Caco-2 (cell line): ENCODE measurements at places on chromosomes 12 and 14. TPM values are rescaled to one million over a fixed set of nuclear protein-coding genes. Genes with fewer than 3 reads are reported as not detected.

GRCh38 chr12:53735556-53735955 lies 8.3 kb upstream of the CALCOCO1 start:
- no peaks in the 10 kb centered on the region; the same call in 1 of the 2 replicates for H3K27me3 ChIP-seq
- DNase-seq: no peak
- H3K27ac ChIP-seq: no peak overlapping the region
- H3K36me3 ChIP-seq: no peaks in the 10 kb centered on the region
- H3K4me3 ChIP-seq: no peak overlapping the region
- H3K4me1 ChIP-seq: peaks cover 11% of the 10 kb centered on the region

DNA sequence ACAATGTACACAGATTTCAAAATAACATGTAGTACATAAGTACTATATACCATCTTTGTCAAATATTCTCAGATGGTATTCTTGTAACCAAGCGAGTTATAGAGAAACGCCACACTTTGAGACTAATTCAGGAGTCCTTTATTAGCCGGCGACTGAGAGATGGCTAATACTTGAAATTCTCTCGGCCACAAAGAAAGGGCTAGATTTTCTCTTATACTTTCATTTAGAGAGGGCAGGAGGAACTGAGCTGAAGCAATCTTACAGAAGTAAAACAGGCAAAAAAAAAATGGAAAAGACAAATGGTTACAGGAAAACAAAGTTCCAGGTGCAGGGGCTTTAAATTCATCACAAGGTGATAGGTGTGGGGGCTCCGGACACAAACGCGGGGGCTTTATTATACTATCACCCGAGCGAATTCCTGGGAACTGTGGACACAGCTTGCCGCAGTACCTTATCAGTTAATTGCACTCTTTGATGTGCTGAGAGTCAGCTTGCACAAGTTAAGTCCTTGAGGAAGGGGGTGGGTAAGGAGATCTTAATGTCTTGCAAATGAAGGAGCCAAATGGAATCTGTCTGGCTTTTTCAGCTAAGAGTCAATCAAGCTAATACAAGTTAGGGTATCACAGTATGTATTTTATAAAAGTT lies 382.3 kb downstream of the KCNH5 start:
- peak overlapping the region; percentile 87 for H3K27ac ChIP-seq
- peak; percentile 72 for DNase-seq
- H3K27me3 ChIP-seq: no peaks in the 10 kb centered on the region
- H3K4me1 ChIP-seq: peaks cover 29% of the 10 kb centered on the region

DNA sequence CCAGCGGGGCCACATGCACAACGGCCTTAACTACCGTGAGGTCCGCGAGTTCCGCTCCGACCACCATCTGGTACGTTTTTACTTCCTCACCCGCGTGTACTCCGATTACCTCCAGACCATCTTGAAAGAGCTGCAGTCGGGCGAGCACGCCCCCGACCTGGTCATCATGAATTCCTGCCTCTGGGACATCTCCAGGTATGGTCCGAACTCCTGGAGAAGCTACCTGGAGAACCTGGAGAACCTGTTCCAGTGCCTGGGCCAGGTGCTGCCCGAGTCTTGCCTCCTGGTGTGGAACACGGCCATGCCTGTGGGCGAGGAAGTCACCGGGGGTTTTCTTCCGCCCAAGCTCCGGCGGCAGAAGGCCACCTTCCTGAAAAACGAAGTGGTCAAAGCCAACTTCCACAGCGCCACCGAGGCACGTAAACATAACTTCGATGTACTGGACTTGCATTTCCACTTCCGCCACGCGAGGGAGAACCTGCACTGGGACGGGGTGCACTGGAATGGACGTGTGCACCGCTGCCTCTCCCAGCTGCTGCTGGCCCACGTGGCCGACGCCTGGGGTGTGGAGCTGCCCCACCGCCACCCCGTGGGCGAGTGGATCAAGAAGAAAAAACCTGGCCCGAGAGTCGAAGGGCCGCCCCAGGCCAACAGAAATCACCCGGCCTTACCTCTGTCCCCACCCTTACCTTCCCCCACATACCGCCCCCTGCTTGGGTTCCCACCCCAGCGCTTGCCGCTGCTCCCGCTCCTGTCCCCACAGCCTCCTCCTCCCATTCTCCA lies 155.7 kb upstream of the AMIGO2 start:
- peaks cover 42% of the 10 kb centered on the region for H3K4me1 ChIP-seq
- H3K36me3 ChIP-seq: peaks cover 2% of the 10 kb centered on the region; the same call in 1 of the 2 replicates
- DNase-seq: no peak
- no peak overlapping the region for H3K4me3 ChIP-seq
- H3K27me3 ChIP-seq: no peaks in the 10 kb centered on the region; the same call in 1 of the 2 replicates

- no peak overlapping the region for H3K4me3 ChIP-seq
- H3K27ac ChIP-seq: no peak overlapping the region
- H3K27me3 ChIP-seq: no peaks in the 10 kb centered on the region
- no peaks in the 10 kb centered on the region for H3K4me1 ChIP-seq
These were observed 87.4 kb downstream of the OR11H12 start for GRCh38 chr14:18688346-18688745.

DNA sequence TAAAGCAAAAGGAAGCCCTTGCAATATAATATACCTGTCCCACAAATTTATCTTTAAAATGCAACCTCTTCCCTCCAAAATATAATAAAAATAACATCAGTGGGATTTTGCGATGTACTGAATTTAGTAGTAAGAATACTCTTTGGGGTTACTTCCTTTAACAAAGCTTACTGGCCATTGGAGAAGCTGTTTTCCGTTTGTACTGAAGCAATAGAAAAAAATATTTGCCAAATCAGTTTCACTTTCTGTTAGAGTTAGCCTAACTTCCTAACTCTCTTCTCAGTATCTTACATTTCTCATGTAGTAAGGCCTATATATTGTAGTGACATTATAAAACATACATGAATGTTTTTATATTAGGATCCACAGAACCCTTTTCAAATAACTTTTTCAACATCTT lies 3.7 kb downstream of the MAX start:
- H3K27me3 ChIP-seq: no peaks in the 10 kb centered on the region
- H3K4me1 ChIP-seq: no peaks in the 10 kb centered on the region
- peaks cover 1% of the 10 kb centered on the region for H3K36me3 ChIP-seq
- DNase-seq: no peak
- no peak overlapping the region for H3K4me3 ChIP-seq

DNA sequence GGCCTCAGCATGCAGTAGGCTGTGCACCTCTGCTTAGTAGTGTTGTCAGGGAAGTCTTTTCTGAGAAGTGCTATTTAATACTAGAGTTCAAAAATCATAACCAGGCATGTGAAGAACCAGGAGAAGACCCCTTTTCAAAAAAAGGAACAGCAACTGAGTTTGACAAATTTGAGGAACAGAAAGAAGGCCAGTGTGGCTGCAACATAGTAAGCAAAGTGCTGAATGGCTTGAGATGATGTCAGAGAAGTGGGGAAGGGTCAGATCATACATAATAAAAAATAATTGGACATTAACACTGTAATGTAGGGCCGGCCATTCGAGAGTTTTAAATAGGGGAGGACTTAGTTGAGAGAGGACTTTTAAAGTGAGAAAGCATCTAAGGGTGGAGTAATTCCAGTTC lies 11.1 kb upstream of the CNTN1 start:
- DNase-seq: no peak
- no peaks in the 10 kb centered on the region for H3K27me3 ChIP-seq
- H3K4me3 ChIP-seq: no peak overlapping the region
- H3K27ac ChIP-seq: no peak overlapping the region

DNA sequence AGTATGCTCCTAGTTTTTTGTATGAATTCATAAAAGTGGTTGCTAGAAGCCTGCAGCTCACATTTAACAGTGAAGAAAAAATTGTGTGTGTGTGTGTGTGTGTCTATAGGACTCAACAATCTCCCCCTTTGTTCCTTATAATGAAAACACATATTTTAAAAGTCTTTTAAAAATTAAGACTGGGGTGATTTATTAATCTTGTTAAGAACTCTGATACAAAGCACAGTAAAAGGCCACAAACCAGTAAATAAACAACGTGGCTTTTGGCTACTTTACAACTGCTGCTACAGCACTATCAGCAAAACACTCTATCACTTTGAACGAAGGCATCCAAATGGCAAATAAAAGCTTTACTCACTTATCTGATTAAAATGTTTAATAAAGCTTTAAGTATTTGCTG lies 594 bp upstream of the VCPKMT start:
- H3K27ac ChIP-seq: peak overlapping the region; percentile 99
- no peaks in the 10 kb centered on the region for H3K36me3 ChIP-seq
- H3K4me1 ChIP-seq: 0 out of 2 replicates have a peak, but pooled peaks cover 4% of the 10 kb centered on the region

GRCh38 chr12:31874961-31875608 lies 84.1 kb upstream of the RESF1 start:
- H3K36me3 ChIP-seq: no peaks in the 10 kb centered on the region
- no peak overlapping the region for H3K4me3 ChIP-seq
- no peak for DNase-seq
- H3K27ac ChIP-seq: no peak overlapping the region
- H3K27me3 ChIP-seq: no peaks in the 10 kb centered on the region

The KLRD1 gene
- total RNA-seq: 0.05 and 0.23 TPM in 2 replicates

The CRACR2A gene
- 15.4 and 16.5 TPM in 2 replicates for total RNA-seq

The CLEC1A gene
- not detected in 2 replicates for total RNA-seq

The DNAAF2 gene
- 11.4 and 11.5 TPM in 2 replicates for total RNA-seq

The MMP17 gene
- 3.6 and 4.6 TPM in 2 replicates for total RNA-seq

The PMCH gene
- not detected in 2 replicates for total RNA-seq
